ENCODE measurements at places on chromosomes 13 and 19. TPM values are rescaled to one million over a fixed set of nuclear protein-coding genes. Genes with fewer than 3 reads are reported as not detected.

GRCh38 chr19:42068361-42068755 is 1.6 kb downstream of the GRIK5 start:
- DNase-seq: no peak

Gene KCNJ14
- 0.42 TPM for total RNA-seq

Gene HCST
- 6.7 TPM for total RNA-seq

DNA sequence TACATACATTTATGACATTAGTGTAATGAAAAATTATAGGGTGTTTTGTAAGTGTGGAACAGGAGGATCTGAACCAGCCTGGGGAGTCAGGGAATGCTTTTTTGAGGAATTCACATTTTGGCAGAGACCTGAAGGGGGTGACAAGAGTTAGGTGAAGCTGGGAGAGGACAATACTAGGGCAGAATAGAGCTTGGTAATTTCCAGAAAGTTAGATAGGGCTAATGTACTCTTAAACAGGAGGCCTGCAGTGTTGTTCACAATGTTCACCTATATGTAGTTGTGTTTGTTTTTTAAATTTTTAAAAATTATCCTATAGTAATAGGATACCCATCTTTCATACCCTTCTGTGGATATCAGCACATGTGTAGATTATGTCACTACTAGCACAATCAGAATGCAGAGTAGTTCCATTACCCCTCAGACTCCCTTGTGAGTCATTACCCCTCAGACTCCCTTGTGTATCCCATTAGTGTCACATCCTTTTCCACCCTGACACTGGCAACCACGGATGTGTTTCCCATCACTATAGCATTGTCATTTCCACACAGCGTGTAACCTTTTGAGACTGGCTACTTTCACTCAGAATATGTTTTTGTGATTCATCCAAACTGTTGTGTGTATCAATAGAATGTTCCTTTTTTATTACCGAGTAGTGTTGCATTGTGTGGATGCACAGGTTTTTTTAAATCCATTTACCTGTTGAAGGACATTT is 43.1 kb downstream of the PCCA start:
- DNase-seq: no peak

Gene KISS1R
- total RNA-seq: not detected

Gene PLVAP
- 23.6 TPM for total RNA-seq

Data from urinary bladder (tissue), 4 donors.